ENCODE measurements at places on chromosomes 12 and 14.
A peak's percentile ranks its signal among the peaks of the same experiment; 100 is the strongest.

DNA sequence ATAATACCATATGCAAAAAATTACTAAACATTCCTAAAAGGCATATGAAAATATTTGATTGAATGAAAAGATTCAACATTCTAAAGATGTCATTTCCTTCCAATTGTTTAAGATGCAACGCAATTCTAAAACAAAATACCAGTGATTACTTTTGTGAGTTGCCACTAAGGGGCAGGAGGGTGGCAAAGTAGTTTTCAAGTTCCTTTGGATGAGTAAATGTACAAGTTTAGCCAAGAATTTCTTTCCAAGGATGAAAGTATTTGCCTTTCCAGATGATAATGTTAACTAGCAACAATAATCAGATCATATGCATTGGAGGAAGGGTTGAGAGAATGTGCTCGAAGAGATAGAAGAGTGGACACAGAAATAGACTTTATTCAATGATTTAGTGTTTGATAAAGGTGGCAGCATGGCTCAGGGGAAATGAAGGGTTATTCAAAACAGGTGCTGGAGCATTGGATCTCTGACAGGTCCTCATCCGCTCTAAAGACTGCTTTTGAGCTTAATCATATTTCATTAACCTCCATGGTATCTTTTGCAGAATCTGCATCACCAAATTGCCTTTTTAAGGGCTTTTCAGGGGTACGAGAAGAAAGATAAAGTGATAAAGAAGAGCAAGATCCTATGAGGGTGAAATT is 678.5 kb upstream of the TBX3 start:
- no peak overlapping the region for H3K27ac ChIP-seq
- H3K4me3 ChIP-seq, result no peak overlapping the region
- H3K36me3 ChIP-seq, result no peaks in the 10 kb centered on the region
- no peaks in the 10 kb centered on the region for H3K27me3 ChIP-seq
- no peaks in the 10 kb centered on the region for H3K4me1 ChIP-seq
- no peak for DNase-seq

DNA sequence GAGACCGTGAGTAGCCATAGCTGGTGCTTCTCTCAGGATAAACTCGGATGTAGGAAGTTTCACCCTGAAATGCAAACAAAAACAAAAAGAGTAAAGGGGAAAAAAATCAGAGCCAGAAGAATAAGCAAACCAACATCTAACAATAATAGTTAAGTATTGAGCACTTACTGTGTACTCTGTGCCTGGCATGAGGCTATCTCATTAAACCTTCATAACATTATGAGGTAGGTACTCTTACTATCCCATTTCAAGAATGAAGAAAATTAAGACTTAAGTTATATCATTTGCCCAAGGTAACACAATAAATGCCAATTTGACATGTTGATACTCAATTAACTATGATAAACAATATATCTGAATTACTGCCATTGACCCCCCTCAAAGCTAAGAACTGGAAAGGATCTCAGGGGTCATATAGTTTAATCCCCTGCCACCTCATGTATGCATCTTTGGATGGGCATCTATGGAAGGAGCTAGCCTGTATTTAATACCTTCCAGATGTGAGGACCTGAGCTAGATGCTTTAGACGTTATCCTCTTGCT is 7.4 kb downstream of the SRSF9 start:
- H3K27me3 ChIP-seq, result no peaks in the 10 kb centered on the region
- peaks cover 3% of the 10 kb centered on the region for H3K4me1 ChIP-seq
- H3K27ac ChIP-seq, result no peak overlapping the region

DNA sequence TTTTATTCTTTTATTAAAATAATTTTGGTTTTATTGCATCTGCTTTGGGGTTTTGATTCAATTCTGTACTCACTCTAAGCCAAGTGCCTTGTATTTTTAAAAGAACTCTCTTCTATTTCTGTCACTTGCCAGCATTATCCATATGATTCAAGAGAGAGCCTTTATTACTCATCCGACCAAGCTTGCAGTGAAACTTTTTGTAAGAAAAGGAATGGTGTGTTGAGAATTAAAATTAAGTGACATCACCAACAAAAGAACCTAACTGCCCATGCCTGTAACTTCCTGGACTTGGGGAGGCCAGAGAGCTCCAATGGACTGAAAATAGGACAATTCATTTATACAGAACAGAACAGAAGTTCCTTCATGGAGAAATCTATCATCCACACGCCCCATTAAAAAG is 52.1 kb downstream of the GALNT4 start:
- DNase-seq, result no peak
- H3K27ac ChIP-seq, result no peak overlapping the region
- H3K4me1 ChIP-seq, result peaks cover 4% of the 10 kb centered on the region
- H3K4me3 ChIP-seq, result no peak overlapping the region

DNA sequence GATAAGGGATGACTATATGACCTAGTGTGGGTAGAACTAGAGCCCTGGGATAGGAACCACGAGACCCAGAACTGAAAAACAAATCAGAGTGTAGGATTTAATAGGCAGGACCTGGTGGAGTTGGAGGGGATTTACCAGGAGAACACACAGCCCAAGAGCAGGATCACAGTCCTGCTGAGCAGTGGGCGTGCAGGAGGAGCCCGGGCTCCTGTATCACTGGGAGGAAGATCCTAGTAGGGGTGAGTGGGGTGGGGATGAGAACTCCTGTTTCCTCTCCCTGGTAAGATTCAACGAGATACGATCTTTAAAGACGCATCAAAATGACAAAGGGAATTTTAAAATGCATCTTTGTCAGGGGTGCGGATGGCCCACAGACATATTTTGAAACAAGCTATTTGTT is 220.1 kb downstream of the GALC start:
- H3K4me1 ChIP-seq, result no peaks in the 10 kb centered on the region
- H3K36me3 ChIP-seq, result no peaks in the 10 kb centered on the region
- H3K4me3 ChIP-seq, result no peak overlapping the region
- no peaks in the 10 kb centered on the region for H3K27me3 ChIP-seq

GRCh38 chr12:33794954-33795353 is 227.3 kb upstream of the ALG10 start:
- H3K27ac ChIP-seq, result no peak overlapping the region
- DNase-seq, result no peak
- no peak overlapping the region for H3K4me3 ChIP-seq

GRCh38 chr12:32230613-32230993 is 124.0 kb downstream of the BICD1 start:
- H3K4me1 ChIP-seq, result no peaks in the 10 kb centered on the region
- H3K4me3 ChIP-seq, result no peak overlapping the region
- DNase-seq, result no peak
- no peak overlapping the region for H3K27ac ChIP-seq

- H3K36me3 ChIP-seq, result no peaks in the 10 kb centered on the region
- H3K4me3 ChIP-seq, result no peak overlapping the region
- no peaks in the 10 kb centered on the region for H3K27me3 ChIP-seq
- H3K4me1 ChIP-seq, result peaks cover 6% of the 10 kb centered on the region
- no peak for DNase-seq
- no peak overlapping the region for H3K27ac ChIP-seq
These were observed 62.5 kb downstream of the MED13L start for GRCh38 chr12:116215023-116215422.

GRCh38 chr14:81473456-81474147 is 60.1 kb downstream of the SEL1L start:
- peaks cover 8% of the 10 kb centered on the region for H3K36me3 ChIP-seq
- H3K27ac ChIP-seq, result no peak overlapping the region
- DNase-seq, result no peak
- H3K4me3 ChIP-seq, result no peak overlapping the region
- H3K4me1 ChIP-seq, result no peaks in the 10 kb centered on the region
- H3K27me3 ChIP-seq, result no peaks in the 10 kb centered on the region

DNA sequence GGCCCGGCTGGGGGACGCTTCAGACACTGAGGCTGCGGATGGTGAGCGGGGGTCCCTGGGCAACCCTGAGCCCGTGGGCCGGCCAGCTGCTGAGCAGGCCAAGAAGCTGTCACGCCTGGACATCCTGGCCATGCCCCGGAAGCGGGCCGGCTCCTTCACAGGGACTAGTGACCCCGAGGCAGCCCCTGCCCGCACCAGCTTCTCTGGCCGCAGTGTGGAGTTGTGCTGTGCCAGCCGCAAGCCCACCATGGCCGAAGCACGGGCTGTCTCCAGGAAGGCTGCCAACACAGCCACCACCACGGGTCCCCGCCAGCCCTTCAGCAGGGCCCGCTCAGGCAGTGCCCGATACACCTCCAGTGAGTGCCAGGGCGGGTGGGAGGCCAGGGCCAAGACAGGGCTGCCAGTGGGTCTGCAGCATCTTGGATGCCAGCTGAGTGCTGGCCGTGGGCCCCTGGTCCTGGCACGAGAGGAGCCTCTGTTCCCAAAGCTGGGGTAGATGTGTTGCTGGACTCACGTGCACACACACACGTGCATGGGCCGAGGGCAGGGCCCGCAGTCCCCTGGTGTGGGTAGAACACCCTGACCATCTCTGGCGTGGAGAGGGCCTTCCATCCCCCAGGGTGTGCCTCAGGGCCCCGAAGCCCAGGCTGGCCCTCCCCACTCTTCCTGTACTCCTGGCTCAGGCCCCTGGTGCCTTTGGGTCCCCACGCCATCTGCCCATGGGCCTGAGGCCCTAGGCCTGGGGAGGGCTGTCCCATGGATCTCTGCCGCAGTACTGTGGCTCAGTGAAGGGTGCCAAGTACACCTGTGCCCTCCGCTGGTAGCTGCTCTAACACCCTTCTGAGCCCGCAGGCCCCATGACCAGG is 22.8 kb downstream of the CEP170B start:
- H3K27ac ChIP-seq, result no peak overlapping the region
- peak overlapping the region; percentile 42 for H3K4me3 ChIP-seq
- no peak for DNase-seq
- H3K27me3 ChIP-seq, result no peaks in the 10 kb centered on the region
- H3K4me1 ChIP-seq, result peaks cover 4% of the 10 kb centered on the region

DNA sequence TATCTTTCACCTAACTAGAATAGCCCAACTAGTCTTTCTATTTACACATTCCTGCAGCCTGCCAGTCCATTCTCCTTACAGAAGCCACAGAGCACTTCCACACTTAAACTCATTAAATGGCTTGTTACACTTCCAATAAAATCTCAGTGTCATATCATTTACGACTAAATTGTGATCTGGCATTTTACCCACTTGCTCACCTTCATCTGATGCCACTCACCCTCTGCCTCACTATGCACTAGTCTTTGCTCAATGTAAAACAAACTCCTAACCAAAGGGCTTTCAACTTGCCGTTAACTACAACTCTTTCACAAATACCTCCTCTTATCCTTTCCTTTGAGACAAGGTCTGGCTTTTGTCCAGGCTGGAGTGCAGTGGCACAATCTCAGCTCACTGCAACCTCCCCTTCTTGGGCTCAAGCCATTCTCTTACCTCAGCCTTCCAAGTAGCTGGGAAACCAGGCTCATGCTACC is 24.1 kb downstream of the YAF2 start:
- H3K27ac ChIP-seq, result peak overlapping the region; percentile 58
- H3K27me3 ChIP-seq, result no peaks in the 10 kb centered on the region

DNA sequence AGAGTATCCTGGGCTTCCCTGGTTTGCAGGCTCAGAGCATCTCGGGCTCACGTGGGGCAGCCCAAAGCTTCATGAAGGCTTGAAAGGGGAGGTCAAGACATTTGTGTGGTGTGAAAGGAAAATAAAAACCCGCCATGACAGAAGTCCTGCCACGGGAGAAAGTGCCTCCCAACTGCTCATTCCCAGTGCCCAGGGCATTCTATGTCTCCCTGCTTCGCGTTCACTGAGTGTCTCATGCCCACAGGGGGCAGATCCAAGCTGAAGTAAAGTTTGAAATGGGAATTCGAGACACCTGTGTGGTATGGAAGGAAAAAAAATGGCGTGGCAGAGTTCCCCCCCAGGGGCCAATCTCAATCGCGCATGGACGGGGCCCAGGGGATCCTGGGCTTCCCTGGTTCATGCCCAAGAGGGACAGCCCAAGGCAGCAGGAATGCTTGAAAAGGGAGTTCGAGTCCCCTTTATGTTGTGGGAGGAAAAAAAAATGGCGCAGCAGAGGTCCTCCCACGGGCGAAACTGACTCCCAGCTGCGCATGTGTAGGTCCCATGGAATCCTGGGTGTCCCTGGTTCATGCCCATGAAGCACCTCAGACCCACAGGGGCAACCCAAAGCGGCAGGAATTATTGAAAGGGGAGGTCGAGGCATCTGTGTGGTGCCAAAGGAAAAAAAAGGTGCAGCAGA is 576.7 kb downstream of the ALG10 start:
- no peaks in the 10 kb centered on the region for H3K27me3 ChIP-seq
- H3K4me1 ChIP-seq, result no peaks in the 10 kb centered on the region
- no peak for DNase-seq
- H3K27ac ChIP-seq, result no peak overlapping the region

- H3K27me3 ChIP-seq, result no peaks in the 10 kb centered on the region
- peaks cover 2% of the 10 kb centered on the region for H3K36me3 ChIP-seq
- no peak overlapping the region for H3K4me3 ChIP-seq
- no peak for DNase-seq
- no peaks in the 10 kb centered on the region for H3K4me1 ChIP-seq
- no peak overlapping the region for H3K27ac ChIP-seq
These were observed 21.8 kb upstream of the RTRAF start for GRCh38 chr14:51967521-51967920.
